Bronchial epithelial cell (primary cell): ENCODE measurements at places on chromosomes 11 and 22. TPM values are rescaled to one million over a fixed set of nuclear protein-coding genes. Genes with fewer than 3 reads are reported as not detected.

- DNase-seq, result peak; percentile 54
Measured at GRCh38 chr22:24952837-24953383, 394 bp downstream of the KIAA1671 start.

DNA sequence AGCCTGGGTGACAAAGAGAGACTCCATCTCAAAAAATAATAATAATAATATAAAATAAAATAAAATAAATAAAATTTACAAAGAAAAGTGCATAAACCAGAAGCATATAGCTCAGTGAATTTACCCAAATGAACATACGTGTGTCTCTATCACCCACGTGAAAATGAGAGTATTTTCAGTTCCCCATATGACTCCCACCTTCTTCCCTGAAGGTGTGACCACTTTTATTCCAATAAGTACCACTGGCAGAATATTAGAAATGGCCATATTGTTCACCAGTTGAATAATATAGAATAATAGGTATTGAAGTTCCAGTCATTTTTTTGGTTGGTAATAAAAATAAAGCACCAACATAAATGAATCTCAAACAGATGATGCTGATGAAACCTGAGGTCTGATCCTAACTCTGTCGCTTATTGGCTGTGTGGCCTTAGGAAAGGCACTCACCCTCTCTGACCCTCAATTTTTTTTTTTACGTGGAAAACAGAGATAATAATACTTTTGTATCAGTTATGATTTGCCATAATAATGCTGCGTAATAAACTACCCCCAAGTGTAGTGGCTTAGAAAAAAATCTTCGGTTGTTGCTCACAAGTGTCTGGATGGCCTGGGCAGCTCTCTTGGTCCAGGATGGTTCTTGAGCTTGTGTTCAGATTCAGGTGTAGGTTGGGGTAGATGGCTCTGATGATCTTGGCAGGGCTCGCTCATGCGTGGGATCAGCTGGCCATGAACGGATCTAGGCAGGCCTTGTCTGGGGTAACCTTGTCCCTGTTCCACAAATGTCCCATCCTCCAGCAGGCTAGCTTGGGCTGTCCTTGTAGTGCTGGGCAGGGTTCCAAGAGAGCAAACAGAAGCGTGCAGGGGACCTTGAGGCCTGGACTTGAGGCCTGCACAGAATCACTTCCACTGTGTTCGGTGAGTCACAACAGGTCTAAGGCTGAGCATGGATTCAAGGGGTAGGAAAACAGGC is 88.1 kb downstream of the MYO18B start:
- no peak for DNase-seq

GRCh38 chr11:27215471-27216269 is 147.3 kb downstream of the CCDC34 start:
- no peak for DNase-seq

- no peak for DNase-seq
Measured at GRCh38 chr22:49961005-49961600, 531 bp downstream of the PIM3 start.

GRCh38 chr11:132714859-132715440 is 817.4 kb downstream of the OPCML start:
- no peak for DNase-seq

GRCh38 chr11:73480677-73481076 is 104.5 kb downstream of the RELT start:
- DNase-seq, result no peak

DNA sequence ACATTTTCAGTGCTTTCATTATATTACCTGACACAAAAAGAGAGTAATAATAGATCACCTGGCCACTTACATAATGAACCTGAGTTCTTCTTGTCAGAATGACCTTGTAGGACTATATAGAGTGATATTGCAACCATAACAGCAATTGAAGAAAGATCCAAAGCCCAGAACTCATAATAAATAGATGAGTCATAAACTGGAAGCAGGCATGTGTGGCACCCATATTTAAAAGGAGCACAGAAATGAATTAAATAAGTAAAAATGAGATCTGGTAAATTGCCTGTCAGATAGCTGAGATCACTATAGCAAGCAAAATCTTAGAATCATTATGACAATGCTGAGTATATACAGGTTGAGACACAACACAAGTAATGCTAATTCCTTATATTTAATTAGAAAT is 331.8 kb downstream of the AASDHPPT start:
- no peak for DNase-seq

- DNase-seq, result no peak
Measured at GRCh38 chr11:2996976-2997375, 4.8 kb upstream of the NAP1L4 start.

The IRF7 gene
- 15.3 and 18.2 TPM in 2 replicates for total RNA-seq

The IL18BP gene
- 1.4 and 2.1 TPM in 2 replicates for total RNA-seq

The TUG1 gene
- total RNA-seq, result 24.5 and 34.9 TPM in 2 replicates

The MAPK11 gene
- 3.4 and 9.0 TPM in 2 replicates for total RNA-seq

The DEPDC7 gene
- 0.90 and 1.6 TPM in 2 replicates for total RNA-seq

The TMEM184B gene
- total RNA-seq, result 7.1 and 13.3 TPM in 2 replicates

The TMPRSS4 gene
- 42.4 and 202 TPM in 2 replicates for total RNA-seq

The PATE4 gene
- total RNA-seq, result not detected in 2 replicates
